ENCODE measurements at places on chromosomes 16 and 17.

- DNase-seq = no peak
Observed at GRCh38 chr17:50285941-50286340, 11.7 kb downstream of the TMEM92 start.

DNA sequence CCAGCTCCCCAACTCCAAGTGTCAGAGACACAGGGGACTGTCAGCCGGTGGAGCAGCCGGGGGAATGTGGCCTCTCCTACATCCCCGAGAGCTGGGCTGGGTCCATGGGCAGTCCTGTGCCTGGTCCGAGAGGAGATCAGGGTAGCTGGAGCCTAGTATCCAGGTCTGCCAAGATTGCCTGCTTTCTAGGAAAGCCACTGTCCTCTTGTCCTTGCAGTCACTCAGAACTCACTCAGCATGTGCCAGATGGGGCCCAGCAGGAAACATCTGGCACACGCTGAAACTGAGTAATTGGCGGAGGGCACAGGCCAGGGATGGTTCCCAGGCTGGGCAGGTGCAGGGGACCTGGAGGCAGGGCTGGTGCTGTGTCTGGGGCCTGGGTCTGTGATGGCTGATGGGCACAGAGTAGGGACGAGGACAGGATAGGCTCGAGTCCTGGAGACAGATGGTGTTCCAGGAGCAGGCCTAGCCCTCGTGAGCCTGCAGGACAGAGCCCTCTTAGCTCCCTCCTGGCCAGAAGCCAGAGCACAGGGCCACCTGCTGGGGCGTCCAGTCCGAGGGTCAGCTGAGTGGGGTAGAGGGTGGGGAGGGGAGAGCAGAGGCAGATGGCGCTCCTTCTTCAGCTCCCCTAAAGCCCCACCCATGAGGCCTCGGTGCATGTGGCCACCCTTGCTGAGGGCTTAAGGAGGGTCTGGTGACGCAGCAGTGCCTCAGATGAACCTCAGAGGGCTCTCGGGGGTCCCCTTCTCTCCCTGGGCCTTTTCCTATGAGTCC is 31.1 kb downstream of the ADCY7 start:
- no peak for DNase-seq

DNA sequence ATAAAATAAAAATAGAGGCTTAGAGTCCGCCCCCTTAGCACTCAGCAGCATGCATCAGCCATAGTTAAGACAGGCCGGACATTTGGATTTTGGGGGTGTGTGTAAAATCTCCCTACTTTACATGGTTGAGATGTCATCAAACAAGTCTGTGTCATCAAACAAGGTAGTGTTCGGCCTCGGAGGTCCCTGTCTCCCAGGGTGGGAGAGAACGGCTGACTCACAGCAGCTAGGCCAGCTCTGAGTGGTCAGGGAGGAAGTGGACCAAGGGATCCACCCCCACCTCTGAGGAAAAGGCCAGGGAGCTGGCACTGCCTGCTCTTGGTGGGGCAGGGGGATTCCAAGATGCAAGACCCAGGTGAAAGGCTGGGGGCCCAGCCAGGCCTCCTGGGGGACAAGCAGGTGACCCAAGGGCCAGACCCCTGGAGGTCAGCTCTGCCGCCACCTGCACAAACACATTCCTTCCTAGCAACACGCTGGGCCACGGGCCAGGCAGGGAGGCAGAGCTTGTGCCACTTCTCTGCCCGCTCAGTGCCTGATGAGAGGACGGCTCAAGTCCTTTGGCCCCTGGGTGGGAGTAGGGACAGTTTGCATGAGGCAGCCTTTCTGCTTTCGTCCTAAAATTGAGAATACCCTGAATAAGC is 28.5 kb downstream of the KIFC3 start:
- DNase-seq = no peak

GRCh38 chr16:27169511-27170071 is 33.7 kb upstream of the KDM8 start:
- no peak for DNase-seq

DNA sequence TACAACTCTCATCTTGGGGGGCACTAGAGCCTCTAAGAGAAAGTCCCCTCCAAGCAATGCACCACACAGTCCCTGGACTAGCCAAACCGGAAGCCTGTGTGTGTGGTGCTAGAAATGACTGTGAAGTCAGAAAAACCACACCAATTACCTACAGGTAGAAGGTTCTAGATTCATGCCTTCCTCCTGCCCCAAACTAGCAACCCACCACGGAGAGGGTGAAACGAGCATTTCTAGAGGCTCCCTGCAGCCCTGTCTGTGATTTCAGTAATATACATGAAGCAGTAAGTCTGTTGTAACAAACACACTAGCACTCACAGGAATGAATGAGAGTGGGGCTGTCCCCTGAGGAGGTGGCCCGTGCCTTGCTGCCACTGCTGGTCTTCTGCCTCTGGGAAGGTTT is 13.6 kb downstream of the ZFHX3 start:
- no peak for DNase-seq

- no peak for DNase-seq
Observed at GRCh38 chr17:74579900-74580299, 12.2 kb downstream of the CD300LD start.

DNA sequence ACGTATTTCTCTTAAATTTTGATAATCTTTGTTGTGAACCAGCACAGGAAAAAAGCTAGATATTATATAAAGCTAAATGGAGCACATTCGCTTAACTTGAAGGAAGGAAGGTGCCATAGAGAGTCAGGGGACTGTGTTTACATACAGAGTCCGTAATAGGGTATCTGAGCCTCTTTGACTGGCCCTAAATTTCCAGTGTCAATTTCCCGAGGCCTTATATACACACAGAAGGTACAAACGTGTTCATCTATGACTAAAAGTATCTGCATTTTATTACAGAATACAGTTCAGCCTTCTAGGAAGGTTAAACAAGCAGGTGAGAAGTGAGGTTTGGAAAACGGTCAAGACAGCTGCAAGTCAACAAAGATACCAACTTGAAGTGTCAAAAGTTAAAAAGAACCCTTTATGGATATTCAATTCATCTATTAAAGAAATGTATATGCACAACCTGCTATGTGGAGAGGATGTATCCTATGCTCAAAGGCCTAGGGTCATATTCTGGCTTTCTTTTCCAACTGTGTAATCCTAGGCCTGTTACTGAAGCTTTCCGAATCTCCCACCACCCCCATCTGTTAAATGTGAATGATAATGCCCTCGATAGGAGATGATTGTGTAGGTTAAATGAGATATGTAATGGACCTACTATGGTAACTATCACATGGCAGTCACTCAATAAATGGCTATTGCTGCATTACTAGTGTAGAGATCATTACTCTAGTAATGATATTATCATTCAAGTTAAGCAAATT is 263.7 kb upstream of the MAF start:
- DNase-seq = no peak

GRCh38 chr16:16109453-16110110 is 113.7 kb downstream of the ABCC6 start:
- no peak for DNase-seq

DNA sequence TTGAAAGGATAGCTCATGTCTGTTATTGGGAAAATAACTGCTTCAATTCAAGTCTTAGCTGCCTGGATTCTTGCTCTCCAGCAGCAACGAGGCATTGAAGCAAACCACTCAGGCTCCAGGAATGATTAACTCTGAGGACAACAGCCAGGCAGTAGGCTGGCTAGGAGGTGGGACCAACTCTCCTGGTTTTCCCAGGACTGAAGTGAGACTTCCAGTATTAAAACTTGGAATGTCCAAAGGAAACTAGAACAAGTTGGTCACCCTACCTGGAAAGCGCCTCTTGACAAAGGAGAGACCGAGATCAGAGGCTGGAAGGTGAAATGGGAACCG is 100.7 kb downstream of the SALL1 start:
- no peak for DNase-seq

GRCh38 chr17:20180661-20181060 is 171.5 kb downstream of the SPECC1 start:
- no peak for DNase-seq

DNA sequence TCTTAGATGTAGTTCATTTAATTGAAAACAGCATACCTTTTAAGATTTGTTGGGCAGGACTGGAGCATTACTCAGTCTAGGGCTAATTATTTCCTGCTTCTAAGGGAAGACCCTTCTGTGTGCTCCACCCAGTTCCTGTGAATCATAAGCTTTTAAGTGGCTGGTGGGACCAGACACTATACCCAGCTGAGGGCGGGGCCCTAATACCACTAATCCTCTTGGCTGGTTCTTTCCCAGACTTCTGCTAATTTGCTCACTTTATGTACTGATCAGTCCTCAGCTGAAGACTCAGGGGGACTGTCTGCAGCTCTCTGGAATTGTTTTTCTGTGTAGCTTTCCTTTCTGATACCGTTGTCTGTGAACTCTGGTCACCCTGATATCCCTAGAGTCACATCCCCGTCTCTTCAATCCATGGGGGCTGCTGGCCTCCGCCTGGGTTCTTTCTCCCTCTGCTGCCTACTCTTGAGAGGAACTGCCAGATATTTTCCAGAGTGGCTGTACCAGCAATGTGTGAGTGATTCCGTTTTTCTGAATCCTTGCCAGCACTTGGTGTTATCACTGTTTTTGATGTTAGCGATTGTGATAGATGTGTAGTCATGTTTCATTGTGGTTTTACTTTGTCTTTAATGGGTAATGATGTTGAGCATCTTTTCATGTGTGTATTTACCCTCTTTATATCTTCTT is 35.1 kb downstream of the MFSD11 start:
- no peak for DNase-seq

DNA sequence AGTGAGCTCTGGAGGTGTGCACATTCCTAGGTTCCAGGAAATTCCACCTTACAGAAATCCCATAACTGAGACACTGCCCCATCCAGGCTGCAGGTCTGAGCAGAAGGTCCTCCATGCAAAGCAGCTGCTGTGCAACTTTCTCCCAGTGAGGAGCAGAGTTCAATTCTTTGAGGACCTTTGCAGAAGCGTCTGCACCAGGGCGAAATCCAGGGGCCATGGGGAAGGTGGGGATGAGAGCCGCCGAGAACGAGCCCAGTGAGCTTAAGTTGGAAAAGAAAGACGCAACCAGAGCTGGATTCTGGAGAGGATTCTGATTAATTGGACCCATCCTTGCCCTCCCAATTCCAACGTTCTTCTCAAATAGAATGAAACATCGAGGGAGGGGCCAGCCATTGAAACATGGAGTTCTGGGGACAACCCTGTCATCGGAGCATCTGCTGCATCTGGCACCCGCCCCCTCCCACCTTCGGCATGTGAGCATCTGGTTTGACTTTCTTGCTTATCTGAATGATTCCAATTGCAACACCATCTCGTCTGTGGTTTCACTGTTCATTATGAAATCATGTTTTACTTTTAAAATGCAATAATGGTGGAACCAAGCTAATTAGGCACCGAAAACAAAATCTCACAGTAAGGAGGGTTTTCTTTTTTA is 190.6 kb upstream of the FOXF1 start:
- no peak for DNase-seq

DNA sequence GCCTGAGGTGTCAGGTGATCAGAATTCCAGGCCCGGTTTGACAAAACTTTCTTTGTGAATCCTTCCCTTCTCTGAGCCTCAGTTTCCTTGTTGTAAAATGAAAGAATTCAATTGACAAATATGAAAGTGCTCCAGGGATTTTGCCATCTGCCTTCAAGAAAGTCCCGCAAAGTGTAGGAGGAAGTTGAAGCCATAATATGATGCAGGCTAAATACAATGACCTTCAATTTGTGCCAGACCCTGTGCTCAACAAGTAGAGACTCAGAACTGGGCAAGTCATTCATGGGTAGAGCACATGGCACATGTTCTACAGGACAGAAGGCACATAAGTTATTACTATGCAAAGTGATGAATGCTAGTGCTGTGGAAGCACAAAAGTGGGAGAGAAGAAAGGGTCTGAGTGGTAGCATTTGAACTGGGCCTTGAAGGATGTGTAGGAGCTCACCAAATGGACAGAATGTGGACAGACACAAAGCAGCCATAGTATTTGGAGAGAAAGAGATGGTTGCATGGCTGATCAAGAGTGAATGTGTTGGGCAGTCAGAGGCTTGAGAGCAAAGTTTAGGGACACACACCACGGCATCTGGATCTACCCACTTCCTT is 2.4 kb upstream of the SCIMP start:
- DNase-seq = no peak

GRCh38 chr17:77830816-77831473 is 127.6 kb upstream of the TNRC6C start:
- no peak for DNase-seq

GRCh38 chr16:9578459-9578858 is 487.0 kb downstream of the HAPSTR1 start:
- DNase-seq = no peak

DNA sequence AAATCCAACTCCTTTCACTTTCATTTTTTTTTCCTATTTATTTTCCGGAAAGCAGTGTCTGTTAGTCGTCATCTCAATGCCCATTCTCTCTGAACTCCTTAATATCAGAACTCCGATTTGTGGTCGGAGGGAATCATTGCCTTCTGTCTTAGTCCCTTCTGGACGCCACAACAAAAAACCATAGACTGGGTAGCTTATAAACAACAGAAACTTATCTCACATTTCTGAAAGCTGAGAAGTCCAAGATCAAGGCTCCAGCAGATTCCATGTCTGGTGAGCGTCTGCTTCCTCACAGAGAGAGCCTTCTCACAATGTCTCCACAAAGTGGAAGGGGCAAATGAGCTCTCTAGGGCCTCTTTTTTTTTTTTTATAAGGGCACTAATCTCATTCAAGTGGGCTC is 296.6 kb upstream of the CDH11 start:
- no peak for DNase-seq

DNA sequence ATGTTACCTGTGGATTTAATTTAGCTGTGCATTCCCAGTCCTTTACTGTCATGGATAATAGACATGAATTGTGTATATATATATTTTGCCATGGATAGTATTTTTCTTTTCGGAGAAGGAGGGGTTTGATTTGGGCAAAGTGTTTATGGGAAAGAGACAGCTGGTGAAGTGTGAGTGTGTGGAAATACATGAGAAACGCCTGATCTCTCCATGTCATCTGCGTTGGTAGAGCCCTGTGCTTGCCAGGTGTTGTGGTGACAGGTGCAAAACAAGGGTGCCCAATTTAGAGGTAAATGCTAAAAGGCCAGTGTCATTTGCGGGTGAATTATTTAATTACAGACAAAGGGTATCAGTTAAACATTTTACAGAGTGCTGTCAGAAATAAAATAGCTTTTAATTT is 23.4 kb downstream of the NDEL1 start:
- no peak for DNase-seq

DNA sequence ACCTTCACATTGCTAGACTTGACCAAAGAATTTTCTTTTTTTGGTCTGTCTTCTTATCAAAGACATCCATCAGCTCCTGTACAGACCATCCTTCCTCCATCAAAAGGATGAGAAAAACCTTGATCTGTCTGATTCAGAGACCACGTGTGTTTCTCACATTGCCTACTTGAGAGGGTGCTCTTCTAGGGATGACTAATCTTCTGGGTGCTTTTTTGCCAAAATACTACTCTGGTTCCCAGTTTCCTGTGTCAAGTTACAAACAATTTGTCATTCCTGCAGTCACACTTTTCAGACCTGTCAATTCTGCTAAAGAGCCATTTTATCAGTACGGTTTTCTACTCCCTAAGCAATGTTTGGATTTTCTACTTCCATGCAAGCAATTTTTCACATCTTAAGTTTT is 492.2 kb downstream of the CDH11 start:
- DNase-seq = no peak
